ENCODE measurements at places on chromosomes 5 and 9.

GRCh38 chr9:35908504-35909125, 675 bp upstream of the SPAAR start:
- peaks cover 32% of the 10 kb centered on the region for H3K4me1 ChIP-seq
- no peaks in the 10 kb centered on the region for H3K36me3 ChIP-seq
- DNase-seq = no peak
- H3K4me3 ChIP-seq = no peak overlapping the region
- no peak overlapping the region for H3K27ac ChIP-seq

- no peaks in the 10 kb centered on the region for H3K27me3 ChIP-seq
- no peak for DNase-seq
- no peak overlapping the region for H3K4me3 ChIP-seq
- no peak overlapping the region for H3K27ac ChIP-seq
- no peaks in the 10 kb centered on the region for H3K36me3 ChIP-seq
Observed at GRCh38 chr5:146781157-146781556, 97.4 kb downstream of the PPP2R2B start.

DNA sequence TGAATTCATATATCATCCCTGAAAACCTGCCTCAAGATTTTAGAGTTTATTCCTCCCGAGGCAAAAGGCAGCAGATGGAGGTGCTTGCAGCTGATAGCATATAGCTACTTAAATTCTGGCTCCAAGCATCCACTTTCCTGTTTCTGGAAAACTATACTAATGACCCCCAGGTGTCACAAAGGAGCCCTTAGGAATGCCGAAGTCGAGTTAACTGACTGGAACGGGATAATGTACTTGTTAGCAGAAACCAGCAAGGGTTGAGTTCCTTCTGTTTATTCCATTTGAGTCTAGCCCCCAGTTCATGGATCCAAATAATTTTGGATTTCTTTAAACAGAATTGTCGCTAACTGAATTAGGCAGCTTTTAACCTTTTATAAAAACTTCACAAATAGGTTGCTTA, 44.5 kb downstream of the PTTG1 start:
- peaks cover 26% of the 10 kb centered on the region for H3K36me3 ChIP-seq
- peak overlapping the region; percentile 50 for H3K27ac ChIP-seq
- H3K4me3 ChIP-seq = no peak overlapping the region
- DNase-seq = no peak
- peaks cover 60% of the 10 kb centered on the region for H3K4me1 ChIP-seq

DNA sequence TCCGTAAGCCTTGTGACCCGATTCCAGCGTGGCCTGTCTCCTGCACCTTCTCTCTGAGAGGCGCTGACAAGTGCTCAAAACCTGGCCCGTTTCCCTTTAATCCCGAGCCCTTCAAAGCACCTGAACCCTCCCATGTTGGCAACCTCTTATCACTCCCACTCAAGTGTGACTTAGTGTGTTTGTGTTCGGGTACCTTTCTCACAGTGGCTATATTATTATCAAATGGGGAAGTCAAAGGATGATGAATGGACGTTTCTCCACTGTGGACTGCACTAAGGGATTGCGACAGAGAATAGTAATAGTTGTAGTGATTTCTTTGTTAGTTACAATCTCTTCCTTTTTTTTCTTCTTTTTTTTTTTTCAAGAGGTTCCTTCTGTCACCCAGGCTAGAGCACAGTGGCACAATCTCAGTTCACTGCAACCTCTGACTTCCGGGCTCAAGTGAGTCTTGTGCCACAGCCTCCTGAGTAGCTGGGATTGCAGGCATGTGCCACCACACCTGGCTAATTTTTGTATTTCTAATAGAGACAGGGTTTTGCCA, 65.4 kb upstream of the TNFSF8 start:
- H3K4me3 ChIP-seq = no peak overlapping the region
- H3K4me1 ChIP-seq = peaks cover 60% of the 10 kb centered on the region
- H3K36me3 ChIP-seq = peaks cover 8% of the 10 kb centered on the region

DNA sequence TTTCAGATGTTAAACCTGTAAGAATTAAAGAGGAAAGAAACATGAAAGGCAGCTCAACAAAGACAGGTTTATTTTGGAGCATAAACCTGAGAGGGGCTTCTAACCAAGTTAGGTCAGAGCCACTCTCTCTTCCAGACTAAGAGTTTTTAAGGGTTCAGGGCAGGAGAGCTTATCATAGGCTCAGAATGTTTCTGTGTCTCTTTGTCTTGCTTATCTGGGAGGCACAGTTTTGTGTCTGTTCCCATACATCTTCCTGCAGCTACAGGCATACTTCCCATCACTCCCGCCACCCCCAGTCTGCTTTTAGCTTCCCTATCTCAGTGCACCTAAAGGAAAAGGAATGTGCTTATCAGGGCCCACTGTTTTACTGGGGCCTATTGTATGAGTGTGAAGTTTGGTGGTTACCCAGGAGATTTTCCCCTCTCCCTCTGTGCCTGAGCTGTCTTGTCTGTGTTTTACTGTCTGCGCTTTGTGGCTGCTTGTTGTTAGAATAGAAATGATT, 21.9 kb downstream of the CD14 start:
- H3K4me1 ChIP-seq = peaks cover 8% of the 10 kb centered on the region
- no peaks in the 10 kb centered on the region for H3K27me3 ChIP-seq
- H3K4me3 ChIP-seq = no peak overlapping the region
- DNase-seq = no peak
- H3K27ac ChIP-seq = no peak overlapping the region
- H3K36me3 ChIP-seq = peaks cover 3% of the 10 kb centered on the region

- no peaks in the 10 kb centered on the region for H3K27me3 ChIP-seq
- H3K4me3 ChIP-seq = no peak overlapping the region
- DNase-seq = no peak
- H3K27ac ChIP-seq = no peak overlapping the region
- no peaks in the 10 kb centered on the region for H3K4me1 ChIP-seq
- no peaks in the 10 kb centered on the region for H3K36me3 ChIP-seq
Observed at GRCh38 chr9:16421532-16421931, 448.9 kb downstream of the BNC2 start.

- H3K27me3 ChIP-seq = peaks cover 3% of the 10 kb centered on the region
- no peak overlapping the region for H3K4me3 ChIP-seq
- H3K36me3 ChIP-seq = no peaks in the 10 kb centered on the region
- no peak overlapping the region for H3K27ac ChIP-seq
- no peak for DNase-seq
Observed at GRCh38 chr5:113320273-113320780, 114.5 kb downstream of the TSSK1B start.

- H3K27ac ChIP-seq = no peak overlapping the region
Observed at GRCh38 chr5:135225856-135226560, 173.0 kb downstream of the MACROH2A1 start.

GRCh38 chr9:135877791-135878527, 29.4 kb downstream of the CAMSAP1 start:
- H3K4me1 ChIP-seq = peaks cover 9% of the 10 kb centered on the region
- H3K4me3 ChIP-seq = no peak overlapping the region
- peaks cover 5% of the 10 kb centered on the region for H3K36me3 ChIP-seq
- DNase-seq = no peak
- H3K27ac ChIP-seq = no peak overlapping the region

GRCh38 chr5:125152044-125152443, 405.6 kb upstream of the ZNF608 start:
- DNase-seq = no peak
- no peaks in the 10 kb centered on the region for H3K4me1 ChIP-seq
- H3K36me3 ChIP-seq = no peaks in the 10 kb centered on the region

GRCh38 chr9:116074658-116075057, 78.9 kb upstream of the PAPPA start:
- no peak overlapping the region for H3K4me3 ChIP-seq
- no peaks in the 10 kb centered on the region for H3K27me3 ChIP-seq
- no peak overlapping the region for H3K27ac ChIP-seq

- peaks cover 31% of the 10 kb centered on the region for H3K4me1 ChIP-seq
- no peak for DNase-seq
- no peak overlapping the region for H3K4me3 ChIP-seq
- H3K36me3 ChIP-seq = peaks cover 7% of the 10 kb centered on the region
- peaks cover 3% of the 10 kb centered on the region for H3K27me3 ChIP-seq
Observed at GRCh38 chr5:94113087-94113486, 371.7 kb upstream of the POU5F2 start.

DNA sequence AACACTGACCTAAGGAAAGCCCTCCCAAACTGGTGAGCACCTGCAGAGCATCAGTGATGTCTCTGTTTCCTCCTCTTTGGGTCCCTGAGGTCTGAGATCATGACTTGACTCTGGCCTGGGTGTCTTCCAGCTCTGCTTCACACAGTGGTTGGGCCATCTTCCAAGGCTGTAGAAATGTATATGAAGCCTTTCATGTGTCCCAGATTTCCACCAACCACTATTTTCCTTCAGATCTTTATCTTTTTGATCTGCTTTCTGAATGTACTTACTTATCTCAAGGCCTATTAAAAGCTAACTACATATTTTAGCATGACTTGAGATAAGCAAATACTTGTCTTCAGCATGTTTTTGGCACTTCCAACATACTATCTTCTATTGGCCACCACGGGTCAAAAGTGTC, 47.1 kb downstream of the PRELID2 start:
- no peaks in the 10 kb centered on the region for H3K36me3 ChIP-seq
- H3K27ac ChIP-seq = no peak overlapping the region
- H3K4me3 ChIP-seq = no peak overlapping the region
- H3K4me1 ChIP-seq = no peaks in the 10 kb centered on the region
- no peaks in the 10 kb centered on the region for H3K27me3 ChIP-seq

DNA sequence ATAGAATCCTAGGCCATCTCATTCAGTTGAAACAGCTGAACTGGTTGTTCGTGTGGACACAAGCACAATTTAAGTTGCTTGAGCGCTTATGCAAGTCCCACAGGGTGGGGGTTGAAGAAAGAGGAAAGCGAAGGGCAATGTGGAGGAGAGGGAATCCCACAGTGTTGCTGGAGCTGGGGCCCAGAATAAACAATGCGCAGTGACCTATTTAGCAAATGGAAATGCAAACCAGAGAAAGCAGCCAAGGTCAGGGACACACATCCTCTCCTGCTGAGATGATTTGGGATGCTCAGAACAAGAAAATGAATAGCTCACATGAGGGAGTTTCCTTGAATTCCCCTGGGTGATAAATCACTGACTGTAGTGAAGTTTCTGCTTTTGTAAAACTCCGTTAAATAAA, 838.3 kb downstream of the TLE4 start:
- no peaks in the 10 kb centered on the region for H3K36me3 ChIP-seq
- no peak overlapping the region for H3K27ac ChIP-seq
- H3K4me3 ChIP-seq = no peak overlapping the region
- H3K27me3 ChIP-seq = no peaks in the 10 kb centered on the region

DNA sequence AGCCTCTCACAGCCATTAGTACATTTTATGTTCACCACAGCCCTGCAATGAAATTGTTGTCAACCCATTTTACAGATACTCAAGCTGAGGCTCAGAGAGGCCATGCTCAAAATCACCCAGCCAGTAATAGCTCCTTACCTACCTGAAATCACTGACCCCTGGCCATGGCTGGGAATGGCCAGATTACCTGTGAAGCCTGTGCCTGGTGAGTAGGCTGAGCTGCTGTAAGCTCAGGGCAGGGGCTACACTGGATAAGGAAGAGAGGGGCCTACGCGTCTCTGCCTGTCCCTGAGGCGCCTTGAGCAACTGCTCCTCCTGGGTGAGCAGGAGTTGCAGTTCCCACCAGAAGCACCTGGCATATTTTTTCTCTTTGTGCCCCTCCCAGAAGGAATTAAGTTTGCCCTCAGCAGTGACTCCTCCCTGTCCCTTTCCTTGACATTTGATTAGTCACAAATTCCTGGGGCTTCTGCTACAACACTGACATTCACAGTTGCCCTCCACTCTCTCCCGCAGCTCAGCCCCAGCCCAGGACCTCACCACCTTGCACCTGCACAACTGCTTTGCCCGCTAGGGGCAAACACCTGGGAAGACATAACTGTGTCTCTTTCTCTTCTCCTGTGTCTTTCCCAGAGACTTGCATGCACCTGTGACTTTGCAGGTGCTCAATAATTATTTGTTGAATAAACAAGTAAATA, 5.7 kb downstream of the CLTB start:
- no peak overlapping the region for H3K27ac ChIP-seq
- peaks cover 37% of the 10 kb centered on the region for H3K4me1 ChIP-seq
- no peaks in the 10 kb centered on the region for H3K27me3 ChIP-seq

DNA sequence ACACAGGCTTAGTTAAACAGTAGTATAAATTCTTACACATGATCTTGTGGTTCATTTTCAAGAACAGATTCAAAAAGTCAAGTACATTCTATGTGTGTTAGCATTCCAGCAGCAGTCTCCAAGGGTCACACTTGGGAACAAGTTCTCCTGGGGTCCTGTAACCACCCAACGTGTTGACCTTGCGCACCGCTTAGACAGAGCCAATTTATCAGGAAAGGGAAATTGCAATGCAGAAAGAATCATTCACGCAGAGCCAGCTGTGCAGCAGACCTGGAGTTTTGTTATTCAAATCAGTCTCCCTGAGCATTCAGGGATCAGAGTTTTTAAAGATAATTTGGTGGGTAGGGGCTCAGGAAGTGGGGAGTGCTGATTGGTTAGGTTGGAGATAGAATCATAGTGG, 8.5 kb upstream of the RXFP3 start:
- no peak overlapping the region for H3K27ac ChIP-seq
- H3K4me1 ChIP-seq = no peaks in the 10 kb centered on the region
- no peaks in the 10 kb centered on the region for H3K27me3 ChIP-seq
- H3K36me3 ChIP-seq = no peaks in the 10 kb centered on the region
- DNase-seq = no peak

DNA sequence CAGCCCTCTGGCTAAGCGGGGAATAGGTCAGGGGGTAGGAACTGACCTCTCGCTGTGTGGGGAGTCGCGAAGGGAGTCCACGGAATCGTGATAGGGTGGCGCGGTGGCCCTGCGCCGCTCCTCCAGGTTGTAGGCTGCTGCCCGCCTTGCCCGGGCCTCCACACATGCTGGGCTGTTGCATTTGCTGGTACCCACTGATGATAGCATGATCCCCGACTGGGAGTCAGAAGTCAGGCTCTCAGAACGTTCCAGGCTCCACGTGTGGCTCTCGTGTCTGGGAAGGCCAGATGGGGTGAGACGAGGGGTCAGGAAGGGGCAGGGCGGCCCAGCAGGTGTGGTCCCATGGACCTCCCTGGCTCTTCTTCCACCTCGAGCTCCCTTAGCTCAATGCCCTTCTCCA, 56.0 kb downstream of the PSD2 start:
- H3K4me3 ChIP-seq = no peak overlapping the region
- peaks cover 4% of the 10 kb centered on the region for H3K4me1 ChIP-seq
- no peak overlapping the region for H3K27ac ChIP-seq
- H3K27me3 ChIP-seq = peaks cover 24% of the 10 kb centered on the region

GRCh38 chr5:77774981-77775789, 954 bp downstream of the TBCA start:
- H3K4me3 ChIP-seq = peak overlapping the region; percentile 89
- H3K4me1 ChIP-seq = peaks cover 49% of the 10 kb centered on the region
- peak overlapping the region; percentile 93 for H3K27ac ChIP-seq
- no peak for DNase-seq

- no peak for DNase-seq
- no peaks in the 10 kb centered on the region for H3K36me3 ChIP-seq
- H3K4me3 ChIP-seq = no peak overlapping the region
- H3K27ac ChIP-seq = no peak overlapping the region
Observed at GRCh38 chr5:167242701-167243100, 1048.7 kb upstream of the WWC1 start.

GRCh38 chr5:63916786-63917185, 45.5 kb downstream of the HTR1A start:
- H3K27me3 ChIP-seq = no peaks in the 10 kb centered on the region
- H3K4me1 ChIP-seq = no peaks in the 10 kb centered on the region
- no peak overlapping the region for H3K27ac ChIP-seq
- no peak for DNase-seq
- H3K4me3 ChIP-seq = no peak overlapping the region
- H3K36me3 ChIP-seq = no peaks in the 10 kb centered on the region

GRCh38 chr5:163506726-163507125, 1.3 kb downstream of the MAT2B start:
- no peak for DNase-seq
- peak overlapping the region; percentile 90 for H3K27ac ChIP-seq
- H3K27me3 ChIP-seq = no peaks in the 10 kb centered on the region
- peak overlapping the region; percentile 92 for H3K4me3 ChIP-seq
- H3K4me1 ChIP-seq = peaks cover 63% of the 10 kb centered on the region
